Adrenal gland (tissue), 19 donors: ENCODE measurements at places on chromosomes 5 and 9. TPM values are rescaled to one million over a fixed set of nuclear protein-coding genes. Genes with fewer than 3 reads are reported as not detected.

Gene KLF4
- 13.7 TPM for total RNA-seq

- DNase-seq, result peak; percentile 65
Measured at GRCh38 chr9:129253803-129254381, 75.8 kb upstream of the IER5L start.

- DNase-seq, result peak; percentile 61
Measured at GRCh38 chr5:119355685-119356611, at the start of gene TNFAIP8. TSS of gene TNFAIP8 (plus strand) at chr5:119356019. CDS start at chr5:119356091, 72 bp downstream.

DNA sequence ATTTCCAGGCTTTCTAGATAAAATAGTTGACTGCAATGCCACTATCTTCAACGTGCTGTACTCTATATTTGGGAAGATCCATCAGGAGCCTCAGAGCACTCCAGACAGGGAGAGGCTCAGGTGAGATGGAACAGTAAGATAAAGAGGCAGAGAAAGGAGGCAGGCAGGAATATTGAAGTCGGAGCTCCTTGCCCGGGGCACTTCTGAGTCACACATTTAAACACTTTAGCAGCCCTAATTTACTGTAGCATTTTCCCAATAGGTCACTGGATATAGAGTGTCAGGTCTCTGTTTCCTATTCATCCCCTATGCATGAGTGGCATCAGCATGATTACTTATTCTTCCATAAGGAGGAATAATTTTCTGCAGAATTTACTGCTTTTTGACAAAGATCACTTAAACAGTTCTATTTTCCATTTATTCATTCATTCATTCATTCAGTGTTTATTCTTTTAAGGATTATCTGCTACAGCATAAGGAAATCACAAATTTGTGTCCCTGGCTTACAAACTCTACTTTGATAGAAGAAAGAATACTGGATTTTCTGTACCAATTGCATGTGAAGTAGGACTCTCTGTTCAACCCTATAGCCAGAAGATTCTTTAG lies 170.7 kb downstream of the MAPKAP1 start:
- no peak for DNase-seq

GRCh38 chr9:128175102-128175563 lies 15.1 kb downstream of the BBLN start:
- peak; percentile 58 for DNase-seq

DNA sequence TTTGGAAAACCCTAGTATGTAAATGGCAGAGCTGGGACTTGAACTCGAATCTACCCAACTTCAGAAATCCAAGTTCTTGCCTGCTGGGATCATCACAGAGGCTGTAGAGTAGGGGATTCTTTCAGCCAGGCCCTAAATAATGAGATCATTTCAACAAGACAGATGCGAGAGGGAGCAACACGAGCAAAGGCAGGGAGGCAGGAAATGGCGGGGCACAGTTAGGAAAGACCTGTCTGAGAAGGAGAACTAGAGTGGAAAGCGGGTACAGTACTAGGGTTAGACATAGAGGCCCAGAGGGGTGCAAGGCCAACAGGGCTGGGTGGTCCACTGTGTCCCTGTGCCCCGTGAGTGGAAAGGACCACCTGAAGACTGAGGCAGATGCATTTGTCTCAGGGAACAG lies 46.1 kb downstream of the MVB12B start:
- DNase-seq, result no peak

DNA sequence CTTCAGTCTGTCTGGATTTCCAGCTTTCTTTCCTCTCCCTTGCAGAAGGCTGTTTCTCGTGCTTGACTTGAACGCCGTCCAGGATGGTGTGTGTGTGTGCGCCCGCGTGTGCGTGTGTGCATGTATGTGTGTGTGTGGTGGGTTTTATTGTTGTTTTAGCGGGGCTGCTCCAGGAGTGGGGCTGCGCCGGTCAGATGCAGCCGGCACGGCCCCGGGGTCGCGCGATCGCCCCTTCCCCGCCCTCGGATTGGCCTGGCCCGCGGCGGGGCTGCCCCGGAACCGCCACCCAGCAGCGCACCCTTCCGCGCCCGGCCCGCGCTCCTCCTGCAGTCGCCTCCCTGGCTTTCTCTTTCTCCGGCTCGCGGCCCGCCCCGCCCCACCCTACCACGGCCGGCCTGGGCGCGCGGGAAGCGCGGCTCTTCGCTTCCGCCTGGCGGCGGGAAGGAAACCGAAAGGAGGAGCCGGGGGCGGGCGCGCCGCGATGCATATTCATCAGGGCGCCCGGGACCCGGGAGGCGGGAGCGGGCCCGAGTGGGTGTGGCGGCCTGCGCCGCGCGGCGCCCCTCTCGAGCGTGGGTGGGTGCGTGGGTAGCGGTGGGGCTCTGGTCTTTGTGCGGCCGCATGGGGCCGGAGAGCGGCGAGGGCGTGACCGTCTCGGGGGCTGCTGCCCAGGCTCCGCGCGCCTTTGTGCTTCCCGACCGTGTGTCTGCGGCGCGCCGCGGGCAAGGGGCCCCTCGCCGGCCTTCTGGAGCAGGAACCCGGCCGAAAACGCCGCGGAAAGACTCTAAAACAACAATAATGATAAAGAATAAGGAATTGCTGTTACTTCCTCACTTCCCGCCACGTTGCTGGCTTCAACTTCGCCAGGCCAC lies 8.5 kb upstream of the NFIB start:
- DNase-seq, result peak; percentile 91

- no peak for DNase-seq
Measured at GRCh38 chr5:16486711-16487111, 21.1 kb upstream of the ZNF622 start.

- no peak for DNase-seq
Measured at GRCh38 chr9:102479191-102479590, 515.9 kb upstream of the CYLC2 start.

GRCh38 chr9:135577256-135577655 lies 15.7 kb downstream of the PAEP start:
- no peak for DNase-seq

DNA sequence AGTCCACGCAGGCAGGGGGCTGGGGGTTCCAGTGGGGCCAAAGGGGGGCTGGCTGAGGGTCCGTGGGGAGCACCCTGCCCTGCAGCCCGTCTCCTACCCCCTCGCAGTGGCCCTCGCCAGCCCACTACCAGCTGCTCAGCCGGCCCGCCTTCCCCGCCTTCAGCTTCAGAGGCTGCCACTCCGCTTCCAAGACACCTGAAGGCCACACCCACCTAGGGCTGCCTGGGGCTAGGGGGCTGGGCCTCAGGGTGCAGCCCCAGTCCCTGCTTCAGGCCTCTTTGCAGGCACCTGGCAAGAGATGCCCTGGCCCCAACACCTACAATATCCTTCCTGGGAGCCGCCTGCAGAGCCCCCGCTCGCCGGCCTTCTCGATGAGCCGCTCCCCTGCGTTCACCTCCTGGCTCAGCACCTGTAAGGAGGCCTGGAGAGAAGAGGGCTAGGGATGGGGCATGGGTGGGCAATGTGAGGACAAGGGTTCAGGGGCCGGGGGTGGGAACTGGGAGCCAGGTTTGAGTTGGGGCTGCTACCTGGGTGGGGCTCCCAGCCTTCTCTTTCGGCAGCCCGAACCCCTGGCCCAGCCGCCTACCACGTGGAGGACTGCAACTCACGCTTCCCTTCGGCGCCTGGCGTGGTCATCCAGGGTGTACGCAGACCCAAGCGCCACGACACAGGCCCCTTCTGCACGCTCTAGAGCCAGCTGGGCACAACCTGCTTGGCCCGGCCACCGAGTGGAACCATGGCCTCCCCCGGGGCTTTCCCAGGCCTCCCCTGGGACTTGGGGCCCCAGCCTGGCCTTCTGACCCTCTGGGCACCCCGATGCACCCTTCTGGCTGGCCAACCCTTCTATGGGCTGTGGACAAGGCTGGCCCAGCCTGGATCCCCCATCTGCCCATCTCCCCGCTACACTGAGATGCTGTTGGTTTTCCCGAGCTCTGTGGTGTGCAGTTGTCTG lies 1.7 kb downstream of the STPG3 start:
- no peak for DNase-seq

DNA sequence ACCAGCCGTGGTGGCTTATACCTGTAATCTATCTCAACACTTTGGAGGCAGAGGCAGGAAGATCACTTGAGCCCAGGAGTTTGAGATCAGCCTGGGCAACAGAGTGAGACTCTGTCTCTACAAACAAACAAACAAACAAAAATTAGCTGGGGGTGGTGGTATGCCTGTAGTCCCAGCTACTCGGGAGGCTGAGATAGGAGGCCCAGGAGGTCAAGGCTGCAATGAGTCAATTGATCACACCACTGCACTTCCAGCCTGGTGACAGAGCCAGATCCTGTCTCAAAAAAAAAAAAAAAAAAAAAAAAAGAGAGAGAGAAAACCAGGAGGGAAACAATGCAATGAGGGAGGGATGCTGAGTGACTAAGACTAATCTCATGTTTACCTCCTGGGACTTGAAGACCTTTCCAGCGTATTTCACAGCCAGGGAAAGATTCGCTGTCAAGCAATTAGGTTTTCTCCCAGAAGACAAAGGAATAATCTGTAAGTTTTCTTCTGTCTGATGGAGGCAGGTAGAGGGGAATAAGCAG lies 51.1 kb upstream of the MIER3 start:
- DNase-seq, result no peak

DNA sequence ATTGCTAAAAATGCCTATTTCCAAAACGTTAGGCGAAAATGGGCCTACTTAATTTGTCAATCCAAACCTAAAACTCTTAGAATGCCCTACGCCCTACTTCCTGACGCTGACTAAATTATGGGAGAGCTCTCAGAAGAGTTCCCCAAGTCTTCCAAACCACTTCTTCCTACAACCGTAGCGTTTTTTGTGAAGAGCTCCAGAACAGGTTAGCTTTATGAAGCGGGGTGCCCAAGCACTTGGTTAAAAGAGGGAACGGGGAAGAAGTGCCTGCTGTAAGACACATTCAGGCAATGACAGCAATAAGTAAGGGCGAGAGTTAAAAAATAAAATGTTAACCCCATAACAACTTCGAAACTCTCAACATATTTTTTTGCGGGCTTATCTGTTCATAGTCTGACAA lies 2.8 kb downstream of the ELAVL2 start:
- no peak for DNase-seq

- DNase-seq, result no peak
Measured at GRCh38 chr9:37679649-37680402, 29.1 kb downstream of the FRMPD1 start.

Gene IFNA10
- total RNA-seq, result not detected
